ENCODE measurements at places on chromosomes 12 and 14.

DNA sequence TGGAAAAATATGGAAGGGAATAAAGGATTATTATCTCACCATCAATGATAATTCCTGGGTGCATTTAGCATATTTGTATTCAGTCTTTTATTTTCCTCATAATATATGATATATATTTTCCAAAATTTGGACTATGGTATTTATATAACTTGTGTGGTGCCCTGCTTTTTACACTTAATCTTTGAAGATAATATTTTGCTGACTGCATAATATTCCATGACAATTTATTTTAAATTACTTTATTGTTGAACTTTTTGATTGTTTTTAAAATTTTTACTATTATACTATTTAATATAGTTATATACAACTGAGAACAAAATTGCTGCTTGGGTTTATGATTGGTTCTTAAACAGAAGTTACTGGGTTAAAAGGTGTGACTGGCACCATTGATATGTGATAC, 212.3 kb downstream of the TTC6 start:
- no peak for DNase-seq

DNA sequence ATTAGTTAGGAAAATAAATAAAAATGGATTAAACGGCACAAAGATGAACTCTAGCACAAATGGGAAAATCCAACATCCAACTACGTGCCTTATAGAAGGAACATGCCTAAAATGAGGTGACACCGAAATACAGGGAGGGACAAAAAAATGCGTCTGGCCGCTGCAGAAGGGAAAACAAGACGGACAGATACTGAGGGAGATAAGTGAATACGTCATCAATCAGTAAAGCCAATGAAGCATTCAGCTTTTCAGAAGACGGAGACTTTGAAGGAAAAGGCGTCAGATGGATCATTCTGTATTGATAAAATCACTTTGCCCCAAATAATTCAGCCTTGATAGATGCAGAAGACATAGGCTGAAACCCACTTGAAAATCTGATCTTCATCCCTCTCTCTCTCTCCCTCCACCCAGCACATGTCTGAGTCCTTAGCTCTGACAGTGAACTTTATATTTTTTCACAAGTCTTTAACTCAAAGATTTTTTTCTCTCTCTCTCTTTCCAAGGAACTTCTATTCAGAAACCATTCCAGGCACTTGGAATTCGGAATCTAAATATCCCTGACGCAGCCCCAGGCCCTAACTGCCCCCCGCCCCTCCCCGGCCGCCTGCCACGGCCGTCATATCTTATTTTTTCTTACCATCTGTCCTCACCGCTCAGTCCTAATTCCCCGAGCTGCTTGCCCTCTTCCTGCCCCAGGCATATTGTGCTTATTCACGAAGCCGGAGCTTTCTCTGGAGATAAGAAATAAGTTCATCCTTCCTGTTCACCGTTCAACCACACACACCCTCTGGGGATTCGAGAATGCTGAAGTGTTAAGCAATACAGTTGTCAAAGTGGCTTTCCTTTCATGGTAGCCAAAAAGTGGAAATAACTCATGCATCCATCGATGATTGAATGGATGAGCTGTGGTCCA, 35.5 kb upstream of the RFLNA start:
- DNase-seq: no peak

GRCh38 chr14:77763316-77763715, 2.4 kb upstream of the SNW1 start:
- DNase-seq: no peak

DNA sequence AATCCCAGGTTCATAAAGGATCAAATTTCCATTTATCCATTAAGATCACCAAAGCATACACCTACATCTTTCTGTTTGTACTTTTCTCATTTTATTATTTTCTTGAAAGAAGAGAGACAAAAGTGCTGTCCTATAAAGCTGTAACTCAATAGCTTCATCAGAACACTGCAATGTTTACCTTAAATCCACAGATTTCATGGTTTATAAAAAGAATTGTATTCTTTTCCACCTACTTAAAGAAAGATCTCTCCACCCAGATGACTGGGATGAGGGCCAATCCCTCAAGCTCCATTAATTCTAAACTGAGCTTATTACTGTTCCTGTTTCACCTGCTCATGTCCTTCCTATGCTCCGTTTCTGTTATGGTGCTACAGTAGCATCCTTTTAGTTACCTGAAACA, 470.6 kb downstream of the BCAT1 start:
- no peak for DNase-seq

- DNase-seq: no peak
These were observed 24.3 kb downstream of the ANG start for GRCh38 chr14:20712904-20713303.

DNA sequence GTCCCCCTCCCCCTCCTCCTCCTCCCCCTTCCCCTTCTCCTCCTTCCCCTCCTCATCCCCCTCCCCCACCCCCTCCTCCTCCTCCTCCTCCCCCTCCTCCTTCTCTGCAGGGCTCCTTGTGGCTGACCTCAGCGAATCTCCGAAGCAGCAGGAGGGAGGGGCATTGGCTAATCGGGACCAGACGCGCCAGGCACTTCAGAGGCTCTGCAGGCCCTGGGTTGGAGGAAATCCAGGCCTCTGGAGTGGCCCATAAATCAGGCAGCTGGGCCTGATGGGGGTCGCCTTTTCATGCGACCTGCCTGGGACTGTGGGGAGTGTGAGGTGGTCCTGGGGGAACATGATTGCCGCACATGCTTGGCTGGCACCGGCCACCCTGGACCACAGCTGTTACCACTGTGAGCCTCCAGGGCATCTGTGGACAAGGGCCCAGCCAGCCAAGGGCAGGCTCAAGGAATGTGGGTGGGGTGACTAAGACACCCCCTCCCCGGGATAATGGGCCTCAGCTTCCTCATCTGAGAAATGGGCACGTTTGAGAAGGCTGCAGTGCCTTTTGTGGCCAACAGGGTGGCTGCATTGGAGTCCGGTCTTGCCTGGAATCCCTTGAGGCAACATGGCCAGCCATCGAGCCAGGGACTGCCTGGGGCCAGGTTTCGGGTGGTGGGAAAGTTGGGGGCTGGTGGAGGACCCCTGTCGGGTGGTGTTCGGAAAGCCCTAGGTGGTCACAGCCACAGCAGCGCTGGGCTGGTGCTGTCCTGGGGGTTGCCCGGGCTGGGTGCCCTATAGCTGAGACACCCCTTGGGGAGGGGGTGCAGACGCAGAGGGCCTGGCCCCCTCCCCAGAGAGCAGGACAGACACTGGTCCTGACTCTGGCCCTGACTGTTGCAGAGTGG, 12.0 kb downstream of the KIF26A start:
- no peak for DNase-seq

DNA sequence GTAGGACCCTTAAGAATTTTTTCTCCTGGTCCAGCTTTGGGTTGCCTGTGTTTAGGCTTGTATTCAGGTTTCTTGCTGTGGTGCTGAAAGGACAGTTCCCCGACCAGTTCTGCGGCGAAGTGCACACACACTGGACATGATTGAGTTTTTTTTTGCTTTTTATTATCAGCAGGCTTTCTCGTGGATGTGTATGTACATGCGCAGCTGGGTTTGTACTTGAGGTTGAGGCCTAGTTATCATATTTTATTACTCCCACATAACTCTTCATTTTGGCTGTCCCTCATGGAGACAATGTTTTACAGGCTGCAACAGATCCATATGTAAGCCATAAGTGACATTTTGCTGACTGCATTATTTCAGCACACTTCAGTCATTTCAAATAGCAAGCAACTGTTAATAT, 2.5 kb downstream of the SCN8A start:
- no peak for DNase-seq

- no peak for DNase-seq
These were observed 341.0 kb upstream of the E2F7 start for GRCh38 chr12:77406219-77406905.

GRCh38 chr14:87171141-87171540, 821.8 kb downstream of the GALC start:
- no peak for DNase-seq

DNA sequence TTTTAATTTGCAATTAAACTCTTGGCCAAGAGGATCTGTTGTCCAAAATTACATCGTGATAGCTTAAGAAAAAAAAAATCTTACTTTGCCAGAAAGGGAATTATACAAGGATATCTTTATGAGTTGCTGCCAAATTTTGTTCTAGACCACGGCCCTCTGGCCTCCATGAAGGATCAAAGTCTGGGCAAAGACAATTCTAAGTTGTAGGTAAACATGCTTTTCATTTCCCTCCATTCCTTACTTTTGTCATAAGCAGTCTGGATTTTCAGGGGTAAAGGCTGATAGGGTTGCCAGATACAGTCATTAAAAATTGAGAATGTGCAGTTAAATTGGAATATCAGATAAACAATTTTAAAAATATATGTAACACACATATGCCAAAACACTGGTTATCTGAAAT, 135.1 kb downstream of the MON2 start:
- DNase-seq: no peak

- DNase-seq: no peak
These were observed 7.3 kb upstream of the FAM234B start for GRCh38 chr12:13036881-13037280.

GRCh38 chr12:80792861-80793260, 76.1 kb downstream of the MYF5 start:
- DNase-seq: no peak

DNA sequence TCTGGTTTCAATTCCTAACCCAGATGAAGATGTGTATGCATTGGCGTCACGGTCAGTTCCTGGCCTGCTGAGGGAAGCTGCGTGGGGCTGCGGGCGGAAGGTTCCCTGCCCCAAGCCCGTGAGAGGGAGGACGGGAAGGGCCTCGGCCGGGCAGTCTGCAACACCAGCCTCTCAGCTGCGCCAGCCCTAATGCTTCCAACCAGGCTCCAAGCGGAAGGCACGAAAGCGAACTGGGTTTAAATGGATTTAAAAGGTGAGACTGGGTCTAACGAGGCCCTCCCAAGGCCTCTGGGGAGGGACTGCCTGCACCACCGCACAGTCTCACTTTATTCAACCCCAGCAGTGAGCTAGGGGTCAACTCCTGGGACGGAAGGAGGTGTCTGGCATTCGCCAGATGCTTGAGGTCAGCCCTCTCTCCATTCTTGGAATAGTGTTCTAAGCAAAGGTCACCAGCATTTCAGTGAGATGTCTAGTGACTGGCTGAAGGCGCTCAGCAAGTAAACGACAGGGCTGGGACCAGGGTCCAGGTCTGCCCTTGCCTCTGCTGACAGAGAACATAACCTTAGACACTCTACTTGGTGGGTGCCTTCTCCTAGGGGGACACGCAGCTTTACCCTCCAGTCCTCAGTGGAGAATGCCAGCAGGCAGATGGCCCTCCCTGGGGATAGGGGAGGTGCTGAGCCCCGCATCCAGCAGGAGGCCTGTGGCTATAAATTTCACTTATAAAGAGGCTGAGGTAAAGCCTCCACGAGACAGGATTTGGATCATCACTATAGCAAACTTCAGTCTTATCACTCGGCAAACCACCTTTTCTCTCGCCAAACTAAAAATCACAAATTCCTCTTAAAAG, 92.2 kb downstream of the PIWIL1 start:
- DNase-seq: no peak

GRCh38 chr12:5567016-5567725, 135.3 kb downstream of the NTF3 start:
- no peak for DNase-seq

DNA sequence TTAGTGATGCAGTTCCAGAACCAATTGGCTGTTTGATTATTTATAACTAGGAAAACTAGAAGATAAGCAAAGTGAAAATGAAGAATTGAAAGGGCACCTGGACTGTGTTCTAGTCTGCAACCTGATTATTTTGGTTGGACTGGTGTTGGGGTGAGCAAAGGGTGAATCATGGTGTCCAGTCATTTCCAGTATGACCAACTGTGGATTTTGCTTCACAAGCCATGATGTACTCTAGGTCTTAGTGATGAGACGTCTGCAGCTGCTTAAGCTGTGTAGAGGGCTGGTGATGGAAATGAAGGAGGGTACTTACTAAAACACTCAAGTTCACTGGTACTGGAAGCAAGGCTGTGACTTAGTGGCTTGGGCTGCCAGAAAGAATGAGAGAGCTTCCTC, 193.2 kb upstream of the FRMD6 start:
- DNase-seq: no peak

DNA sequence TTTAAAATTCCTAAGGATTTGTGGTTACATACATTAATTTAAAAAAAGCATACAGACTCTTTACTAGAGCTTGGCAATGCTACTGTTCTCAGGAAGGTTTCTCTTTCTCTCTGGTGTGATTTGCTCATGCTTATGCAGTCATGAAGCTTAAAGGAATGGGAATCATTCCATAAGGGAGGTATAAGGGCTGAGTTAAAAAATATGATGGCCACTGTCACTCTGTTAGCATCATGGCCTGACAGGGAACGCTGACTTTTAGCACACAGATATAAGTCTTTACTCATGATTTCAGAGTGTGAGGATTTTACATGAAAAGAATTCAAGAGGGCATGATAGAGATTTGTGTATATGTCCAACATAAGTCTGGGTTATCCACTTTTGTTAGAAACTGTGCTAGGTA, 3.8 kb downstream of the MYF5 start:
- DNase-seq: no peak

GRCh38 chr14:53183611-53184010, 30.5 kb upstream of the DDHD1 start:
- DNase-seq: no peak

- DNase-seq: no peak
These were observed 2.8 kb downstream of the ZNF219 start for GRCh38 chr14:21095430-21096205.

- DNase-seq: no peak
These were observed 565 bp downstream of the CEP83 start for GRCh38 chr12:94458877-94459727.

DNA sequence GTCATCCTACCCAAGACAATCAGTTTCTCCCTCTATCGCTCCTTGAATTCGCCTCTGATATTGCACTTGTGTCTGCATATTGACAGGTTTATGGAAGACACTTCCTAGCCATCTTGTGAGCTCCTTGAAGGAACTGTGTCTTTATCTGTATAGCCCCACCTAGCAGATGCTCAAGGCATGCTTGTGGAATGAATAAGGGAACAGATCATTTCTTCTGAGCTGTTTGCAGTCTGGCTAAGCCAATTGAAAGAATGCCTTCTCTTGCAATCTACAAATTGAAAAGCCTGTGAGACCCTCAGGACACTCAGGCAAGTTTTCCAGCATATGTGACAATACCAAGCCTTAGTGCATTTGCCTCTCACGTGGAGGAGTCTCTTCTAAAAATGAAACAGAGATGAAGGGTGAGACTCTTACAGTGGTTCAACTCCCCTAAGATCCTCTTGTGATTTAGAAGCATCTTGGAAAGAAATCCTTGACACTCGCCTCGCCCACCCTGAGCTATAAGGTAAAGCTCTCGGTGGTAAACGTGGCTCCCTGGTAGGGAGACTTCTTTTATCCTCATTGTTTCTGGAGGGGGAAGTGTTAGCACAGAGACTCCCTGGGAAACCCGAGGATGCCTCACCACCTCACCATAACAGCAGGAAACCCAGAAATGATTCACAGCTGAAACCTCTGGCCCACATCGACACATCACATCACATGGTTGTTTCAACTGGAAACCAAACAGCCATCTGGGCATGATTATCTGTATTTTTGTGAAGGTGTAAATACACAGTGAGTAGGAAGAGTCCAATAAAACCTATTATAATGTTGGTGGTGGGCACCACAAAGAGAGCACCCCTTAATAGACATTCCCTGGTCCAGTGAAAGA, 112.3 kb upstream of the BCL2L14 start:
- DNase-seq: peak; percentile 12

GRCh38 chr12:113912760-113913329, 53.3 kb downstream of the RBM19 start:
- DNase-seq: peak; percentile 28

- DNase-seq: peak; percentile 31
These were observed 127.3 kb upstream of the CCND2 start for GRCh38 chr12:4145990-4146859.
